ENCODE measurements at places on chromosomes 6 and 20. TPM values are rescaled to one million over a fixed set of nuclear protein-coding genes. Genes with fewer than 3 reads are reported as not detected.
A peak's percentile ranks its signal among the peaks of the same experiment; 100 is the strongest.

ERVFRD-1 gene
- not detected for polyA plus RNA-seq

FOXF2 gene
- 23.4 TPM for polyA plus RNA-seq

DUSP15 gene
- polyA plus RNA-seq: not detected

PKHD1 gene
- polyA plus RNA-seq: not detected

NKX2-2 gene
- polyA plus RNA-seq: not detected

C6orf15 gene
- polyA plus RNA-seq: not detected

- DNase-seq: no peak
These were observed 26.3 kb upstream of the SLC22A1 start for GRCh38 chr6:160095146-160095845.

GRCh38 chr6:37074053-37074827, 68.8 kb downstream of the FGD2 start:
- no peak for DNase-seq

DNA sequence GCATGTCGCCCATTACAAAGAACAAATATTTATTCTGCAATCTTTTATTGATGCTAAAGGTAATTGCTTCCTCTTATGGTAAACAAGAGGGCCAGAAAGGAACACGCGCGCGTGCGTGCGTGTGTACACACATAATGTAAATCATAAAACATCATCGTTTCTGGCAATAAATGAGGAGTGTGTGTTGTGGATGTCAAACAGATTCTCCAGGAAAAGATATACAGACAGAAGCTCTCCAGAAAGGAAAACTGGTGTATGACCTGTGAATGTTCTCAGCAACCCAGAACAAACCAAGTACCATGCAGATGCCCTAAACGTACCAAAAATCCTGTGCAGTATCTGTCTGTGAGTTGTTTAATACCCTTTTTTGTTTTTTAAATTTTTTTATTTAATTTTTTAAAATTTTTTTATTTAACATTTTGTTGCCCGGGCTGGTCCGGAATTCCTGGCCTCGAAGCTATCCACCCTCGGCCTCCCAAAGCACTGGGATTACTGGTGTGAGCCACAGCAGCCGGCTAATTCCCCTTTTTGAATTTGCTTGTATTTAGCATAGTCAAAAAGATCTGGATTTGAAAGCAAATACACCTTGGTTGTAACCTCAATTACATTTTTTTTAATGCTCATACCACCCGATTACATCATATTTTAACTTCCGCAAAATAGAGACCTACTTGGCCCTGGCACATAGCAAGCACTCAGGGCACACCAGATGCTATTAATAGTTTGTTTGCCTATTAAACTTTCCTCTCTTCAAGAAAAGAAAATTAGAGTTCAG, 909 bp upstream of the NUDT3 start:
- DNase-seq: no peak

- no peak for DNase-seq
These were observed 9.1 kb downstream of the OCSTAMP start for GRCh38 chr20:46541229-46541935.

- DNase-seq: no peak
These were observed 400.2 kb downstream of the HACE1 start for GRCh38 chr6:104459543-104459942.

- no peak for DNase-seq
These were observed 9.9 kb downstream of the CYP21A2 start for GRCh38 chr6:32047855-32048766.

GRCh38 chr6:134295953-134296553, 21.9 kb downstream of the SGK1 start:
- peak; percentile 96 for DNase-seq

DNA sequence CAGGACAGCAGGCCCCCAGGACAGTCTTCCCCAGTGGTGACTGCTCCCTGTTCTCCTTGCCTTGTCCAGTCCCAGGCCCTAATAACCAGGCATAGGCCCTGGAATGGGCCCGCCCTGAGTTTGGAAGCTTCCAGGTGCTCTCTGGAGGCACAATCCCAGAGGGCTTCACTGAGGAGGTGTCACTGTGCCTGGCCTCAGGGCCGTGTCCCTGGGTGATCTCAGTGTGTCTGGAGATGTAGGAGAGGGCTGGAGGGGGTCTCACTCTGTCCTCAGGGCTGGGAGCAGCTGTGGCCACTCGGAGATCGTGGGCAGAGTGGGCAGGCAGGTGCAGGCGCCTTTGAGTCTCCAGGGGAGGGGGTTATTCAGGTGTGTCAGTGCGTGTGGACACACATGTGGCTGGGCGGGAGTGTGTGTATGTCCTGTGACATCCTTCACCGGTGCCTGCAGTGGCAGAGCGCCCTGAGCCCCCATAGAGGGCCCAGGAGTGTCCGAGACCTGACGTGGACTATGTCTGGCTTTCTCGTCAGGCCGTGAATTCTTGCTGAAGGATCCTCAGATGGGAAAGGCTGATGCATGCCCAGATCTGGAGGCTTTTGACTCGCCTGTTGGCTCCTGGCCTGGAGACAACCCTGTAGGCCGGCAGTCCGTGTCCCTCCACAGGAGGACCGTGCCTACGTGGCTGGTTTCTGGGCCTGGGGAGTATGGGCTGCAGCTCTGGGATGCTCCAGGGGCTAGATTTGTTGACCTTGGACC, 5.5 kb upstream of the NPBWR2 start:
- DNase-seq: no peak

DNA sequence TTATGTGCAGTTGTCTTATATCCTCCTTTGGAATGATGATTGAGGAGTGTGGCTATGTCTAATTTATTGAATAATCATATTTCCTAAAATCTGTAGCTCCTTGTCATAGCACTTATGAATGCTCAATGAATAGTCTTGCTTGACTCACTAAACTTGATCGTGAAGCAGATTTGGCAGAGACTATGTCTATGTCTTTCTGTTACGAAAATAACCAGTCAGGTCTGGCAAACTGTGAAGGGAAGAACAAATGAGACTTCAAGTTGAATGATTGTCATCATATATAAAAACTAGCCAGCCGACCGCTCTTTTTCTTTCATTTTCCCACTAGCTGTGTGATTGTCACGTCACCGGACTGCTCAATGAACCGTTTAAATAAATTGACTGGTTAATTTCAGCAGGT, 1303.9 kb upstream of the GJE1 start:
- DNase-seq: no peak

- no peak for DNase-seq
These were observed 127.0 kb upstream of the LRFN2 start for GRCh38 chr6:40714143-40714542.

DNA sequence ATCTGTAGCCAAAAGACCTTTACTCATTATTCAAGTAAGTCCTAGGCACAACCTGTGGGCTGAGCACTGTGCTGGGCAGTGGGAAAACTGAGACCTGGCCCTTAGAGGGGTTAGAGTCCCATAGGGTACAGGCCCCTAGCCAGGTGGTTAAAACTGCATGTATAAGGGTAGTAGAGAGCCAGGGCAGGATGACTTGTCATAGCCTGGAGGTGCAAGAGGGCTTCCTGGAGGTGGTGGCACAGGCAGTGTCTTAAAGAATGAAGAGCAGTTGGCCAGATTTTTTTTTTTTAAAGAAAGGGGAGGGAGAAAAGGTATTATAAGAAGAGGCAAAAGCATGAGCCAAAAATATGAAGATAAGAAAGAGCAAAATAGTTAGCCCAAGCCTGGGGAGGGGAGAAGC, 176.6 kb upstream of the KCNK16 start:
- no peak for DNase-seq

- no peak for DNase-seq
These were observed 173.1 kb downstream of the MTHFD1L start for GRCh38 chr6:151038616-151039015.

GRCh38 chr6:35724059-35724458, 12.8 kb upstream of the ARMC12 start:
- no peak for DNase-seq

GRCh38 chr20:58851221-58851968, 693 bp upstream of the GNAS-AS1 start:
- no peak for DNase-seq

DNA sequence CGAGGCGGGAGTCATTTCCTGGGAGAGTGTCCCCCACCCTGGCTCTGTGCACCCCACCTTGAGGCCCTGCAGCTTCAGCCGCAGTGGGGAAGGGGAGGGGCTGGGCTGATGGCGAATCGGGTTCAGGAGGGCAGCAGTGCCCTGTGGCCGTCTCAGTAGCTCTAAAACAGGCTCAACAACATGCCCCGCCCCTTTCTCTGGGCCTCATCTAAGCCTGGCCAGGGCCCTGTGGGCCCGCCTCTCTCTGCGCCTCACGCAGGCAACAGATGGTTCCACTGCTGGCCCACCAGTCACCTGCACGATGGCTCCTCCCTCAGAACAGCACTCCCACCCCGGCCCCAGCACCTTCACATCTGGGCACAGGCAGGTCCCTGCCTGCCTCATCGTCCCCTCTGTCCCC, 30.2 kb downstream of the CHRNA4 start:
- no peak for DNase-seq

DNA sequence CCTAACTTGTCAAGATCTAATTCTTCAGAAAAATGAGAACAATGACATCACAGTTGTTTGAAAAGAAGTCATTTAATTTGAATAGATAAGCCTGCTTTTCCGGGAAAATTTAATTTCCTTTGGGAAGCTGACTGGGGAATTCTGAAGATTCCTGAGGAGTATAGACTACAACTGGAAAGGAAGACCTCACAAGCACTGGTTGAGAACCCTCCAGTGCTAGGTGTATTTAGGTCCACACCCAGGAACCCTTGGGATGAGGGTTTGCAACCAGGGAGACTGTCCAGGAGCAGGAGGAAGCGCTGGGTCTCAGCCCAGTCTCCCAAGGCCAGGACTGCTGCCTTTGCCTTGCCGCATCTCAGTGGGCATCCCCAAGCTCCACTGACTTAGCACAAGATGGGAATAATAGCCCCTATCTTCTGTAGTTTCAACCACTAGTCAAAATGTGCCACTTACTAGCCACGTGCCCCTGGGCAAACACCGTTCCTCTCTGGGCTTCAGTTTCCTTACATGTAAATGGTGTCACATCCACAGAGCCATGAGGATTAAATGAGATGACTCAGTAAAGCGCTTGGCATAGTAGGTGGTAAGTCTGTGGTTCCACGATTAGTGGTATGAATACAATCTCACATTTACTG, 6.9 kb upstream of the CD93 start:
- DNase-seq: no peak

DNA sequence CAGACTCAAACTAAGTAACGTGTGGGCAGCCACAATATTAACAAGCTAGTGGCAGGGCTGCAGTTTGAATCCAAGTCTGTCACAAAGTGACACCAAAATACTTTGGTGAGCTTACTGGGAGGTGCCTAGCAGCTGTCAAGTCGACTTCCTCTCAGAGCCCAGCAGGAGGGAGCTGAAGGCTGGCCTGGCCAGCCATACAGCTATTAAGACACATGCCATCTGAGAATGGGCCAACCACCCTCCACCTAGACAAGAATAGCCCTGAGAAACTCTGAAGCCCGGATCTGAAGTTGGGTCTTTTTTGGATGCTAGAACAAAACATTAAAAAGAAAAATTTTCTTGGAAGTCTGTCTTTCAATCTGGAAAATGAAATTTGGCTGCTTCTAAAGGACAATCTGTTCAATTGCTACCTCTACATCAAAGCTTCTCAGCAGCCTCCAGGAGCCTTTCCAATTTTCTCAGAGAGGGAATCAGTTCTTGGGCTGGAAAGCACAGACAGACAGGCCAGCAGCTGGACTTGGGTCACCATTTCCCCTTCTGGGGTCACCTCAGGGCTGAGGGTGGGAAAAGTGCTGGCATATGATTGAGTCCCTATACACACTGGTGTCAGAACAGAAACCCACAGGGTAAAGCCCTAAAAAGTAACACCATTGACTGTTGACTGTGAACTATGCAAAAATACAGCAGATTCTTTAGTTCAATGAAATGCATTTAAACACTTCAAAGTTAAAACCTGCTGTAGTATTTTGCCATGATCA, 42.9 kb downstream of the UQCC1 start:
- DNase-seq: no peak

DNA sequence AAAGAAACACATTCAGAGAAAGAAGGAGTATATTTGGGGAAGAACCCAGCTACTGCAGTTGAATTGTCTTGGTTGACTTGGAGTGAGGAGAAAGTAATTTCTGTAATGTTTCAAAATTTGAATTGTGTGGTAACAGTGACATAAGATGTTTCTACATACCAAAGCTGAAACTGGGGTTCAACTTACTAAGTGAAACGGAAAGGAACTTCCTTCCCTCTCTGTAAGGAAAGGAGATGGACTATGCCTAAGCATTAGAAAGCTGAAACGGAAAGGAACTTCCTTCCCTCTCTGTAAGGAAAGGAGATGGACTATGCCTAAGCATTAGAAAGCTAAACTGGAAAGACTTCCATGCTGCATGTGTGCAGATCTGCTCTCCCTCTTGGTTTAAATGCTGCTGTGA, 46.0 kb downstream of the HUS1B start:
- no peak for DNase-seq

DNA sequence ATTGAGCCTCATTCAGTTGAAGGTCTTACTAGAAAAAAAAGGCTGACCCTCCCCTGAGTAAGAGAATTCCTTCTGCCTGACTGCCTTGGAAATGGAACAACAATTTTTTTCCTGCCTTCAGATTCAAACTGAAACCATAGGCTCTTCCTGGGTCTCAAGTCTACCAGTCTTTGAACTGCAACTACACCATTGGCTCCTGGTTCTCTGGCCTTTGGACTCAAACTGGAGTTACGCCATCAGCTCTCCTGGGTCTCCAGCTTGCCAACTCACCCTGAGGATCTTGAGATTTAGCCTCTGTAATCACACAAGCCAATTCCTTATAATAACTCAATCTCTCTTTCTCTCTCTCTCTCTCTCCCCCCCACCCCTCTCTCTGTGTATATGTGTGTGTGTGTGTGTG, 36.0 kb upstream of the SNX9 start:
- no peak for DNase-seq

DNA sequence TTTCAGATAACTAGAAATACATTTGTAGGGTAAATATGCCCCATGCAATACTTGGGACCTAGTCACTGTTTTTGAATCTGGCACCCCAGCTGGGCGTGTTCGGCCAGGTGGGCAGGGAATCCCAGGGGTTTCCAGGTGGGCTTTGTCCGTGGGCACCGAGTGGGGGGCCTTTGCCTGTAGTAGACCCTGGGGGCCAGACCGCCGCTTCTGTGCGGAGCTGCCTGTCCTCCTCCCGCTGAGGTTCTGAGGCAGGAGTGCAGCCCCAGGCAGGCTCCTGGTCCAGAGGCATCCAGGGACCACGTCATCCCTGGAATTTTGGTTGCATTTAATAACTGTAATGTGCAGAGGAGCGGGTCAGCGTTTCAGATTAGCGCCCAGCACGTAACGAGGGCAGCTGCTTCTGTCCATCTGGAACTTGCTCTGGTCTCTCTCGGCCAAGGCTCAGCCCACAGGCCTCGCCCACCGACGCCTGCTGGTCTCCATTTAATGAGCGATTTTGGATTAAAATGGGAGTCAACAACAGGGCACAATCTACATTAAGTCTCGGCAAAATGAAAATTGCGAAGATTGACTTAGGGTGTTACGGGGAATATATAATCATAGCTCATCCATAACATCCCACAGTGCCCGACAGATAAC, 12.8 kb downstream of the BHLHE23 start:
- DNase-seq: no peak
